Lower leg skin (tissue), 4 donors: ENCODE measurements at places on chromosomes 1 and 21. TPM values are rescaled to one million over a fixed set of nuclear protein-coding genes. Genes with fewer than 3 reads are reported as not detected.

Gene BGLAP
- not detected for total RNA-seq

Gene OR2T34
- not detected for total RNA-seq

Gene ACOT11
- 2.2 TPM for total RNA-seq

Gene KPRP
- 353 TPM for total RNA-seq

Gene DNAI4
- 3.8 TPM for total RNA-seq

Gene CFHR4
- total RNA-seq = not detected

GRCh38 chr21:28410256-28410655 is 582.4 kb downstream of the LTN1 start:
- no peak for DNase-seq

GRCh38 chr1:153977250-153978240 is at the start of gene JTB:
JTB (minus strand) TSS chr1:153977674; CDS start chr1:153977252, 422 bp downstream.
- DNase-seq = peak; percentile 98

DNA sequence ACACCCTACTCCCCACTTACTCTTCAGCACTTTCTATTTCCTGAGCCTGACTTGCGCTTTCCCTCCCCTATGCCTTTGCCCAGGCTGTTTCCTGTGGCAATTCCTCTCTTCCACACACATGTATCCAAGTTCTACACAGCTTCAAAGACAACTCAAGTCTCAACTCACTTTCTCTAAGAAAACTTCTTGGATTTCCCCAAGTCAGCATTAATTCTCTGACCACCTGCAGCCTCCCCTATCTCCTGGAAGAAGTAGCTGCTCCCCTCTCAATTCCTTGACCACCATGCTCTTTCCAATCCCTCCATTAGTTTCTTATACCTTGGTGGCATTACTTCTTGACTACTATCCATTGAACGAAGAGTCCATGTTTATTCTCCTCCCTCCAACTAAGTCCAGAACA is 42.8 kb downstream of the NMNAT2 start:
- DNase-seq = no peak

- DNase-seq = no peak
Observed at GRCh38 chr1:203628201-203629015, 1.8 kb downstream of the ATP2B4 start.

DNA sequence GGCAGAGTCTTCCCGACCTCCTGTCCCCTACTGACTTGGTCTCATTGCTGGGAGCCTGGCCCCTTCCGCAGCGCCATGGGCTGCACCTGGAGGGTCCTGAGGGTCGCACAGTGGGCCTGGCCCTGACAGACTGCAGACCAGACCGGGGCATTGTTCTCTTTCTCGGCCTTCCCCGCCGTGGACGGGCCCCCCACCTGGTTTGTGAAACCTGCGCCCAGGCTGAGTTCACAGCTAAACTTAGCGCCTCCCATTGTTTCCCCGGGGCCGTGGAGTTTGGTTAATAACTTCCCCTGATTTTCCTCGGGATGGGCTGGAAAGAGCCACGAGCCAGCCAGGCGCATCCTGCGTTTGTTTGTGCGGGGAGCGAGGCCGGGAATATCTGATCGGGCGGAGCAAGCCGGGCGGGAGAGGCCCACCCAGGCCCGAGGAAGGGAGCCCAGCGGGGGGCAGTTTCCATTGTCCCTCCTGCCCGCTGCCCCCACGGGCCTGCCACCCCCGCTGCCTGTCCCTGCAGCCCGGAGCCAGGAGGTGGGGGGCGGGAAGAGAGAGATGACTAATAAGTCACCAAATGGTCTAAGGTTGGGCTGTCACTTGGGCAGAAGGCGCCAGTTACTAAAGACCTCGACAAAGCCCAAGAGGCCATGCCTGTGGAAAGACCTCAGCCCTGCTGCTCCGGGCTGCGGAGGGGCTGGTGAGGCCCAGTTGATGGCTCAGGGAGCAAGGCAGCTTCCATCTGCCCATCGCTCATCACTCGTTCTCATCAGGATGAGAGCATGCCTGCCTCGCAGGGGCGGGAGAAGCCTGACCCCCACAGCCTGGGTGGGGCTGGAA is 39.0 kb upstream of the ARHGEF16 start:
- no peak for DNase-seq

DNA sequence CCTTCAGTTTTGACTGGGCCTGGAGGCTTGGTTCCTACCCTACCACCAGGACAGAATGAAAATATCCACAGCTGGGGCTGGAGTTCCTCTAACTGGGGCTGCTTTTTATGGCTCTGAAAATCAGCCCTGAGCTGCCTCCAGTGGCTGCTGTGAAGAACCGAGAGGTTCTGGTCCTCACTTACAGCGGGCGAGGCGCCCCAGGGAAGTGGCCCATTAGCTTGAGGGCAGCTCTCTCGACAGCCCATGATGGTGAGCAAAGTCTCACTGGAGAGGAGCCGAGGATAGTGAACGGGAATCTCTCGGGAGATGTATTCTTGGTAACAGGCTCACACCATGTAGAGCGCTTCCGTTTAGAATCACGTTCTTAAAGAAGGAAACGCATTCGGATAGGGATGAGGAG is 459.7 kb downstream of the KIF26B start:
- no peak for DNase-seq

GRCh38 chr1:172726740-172727139 is 67.8 kb downstream of the FASLG start:
- DNase-seq = no peak

DNA sequence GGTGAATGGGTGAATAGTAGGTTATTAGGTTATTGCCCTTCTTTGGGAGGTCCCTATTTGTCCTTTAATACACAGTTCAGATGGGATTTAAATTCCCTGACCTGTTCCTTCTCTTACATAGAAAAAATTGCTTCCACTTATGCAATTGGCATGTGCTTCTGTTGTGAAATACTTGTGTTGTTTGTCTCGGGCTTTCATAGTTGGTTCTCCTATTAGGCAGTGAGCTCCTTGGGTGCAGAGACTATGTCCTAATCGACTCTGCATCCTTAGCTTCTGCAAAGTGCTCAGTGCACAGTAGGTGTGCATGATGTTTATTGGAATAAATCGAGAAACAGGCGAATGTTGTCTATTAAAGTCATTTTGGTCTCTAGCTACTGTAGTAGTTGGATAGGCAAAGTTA is 1.3 kb upstream of the PDE4B start:
- DNase-seq = peak; percentile 19

GRCh38 chr1:18203645-18204044 is 96.0 kb downstream of the IGSF21 start:
- no peak for DNase-seq

DNA sequence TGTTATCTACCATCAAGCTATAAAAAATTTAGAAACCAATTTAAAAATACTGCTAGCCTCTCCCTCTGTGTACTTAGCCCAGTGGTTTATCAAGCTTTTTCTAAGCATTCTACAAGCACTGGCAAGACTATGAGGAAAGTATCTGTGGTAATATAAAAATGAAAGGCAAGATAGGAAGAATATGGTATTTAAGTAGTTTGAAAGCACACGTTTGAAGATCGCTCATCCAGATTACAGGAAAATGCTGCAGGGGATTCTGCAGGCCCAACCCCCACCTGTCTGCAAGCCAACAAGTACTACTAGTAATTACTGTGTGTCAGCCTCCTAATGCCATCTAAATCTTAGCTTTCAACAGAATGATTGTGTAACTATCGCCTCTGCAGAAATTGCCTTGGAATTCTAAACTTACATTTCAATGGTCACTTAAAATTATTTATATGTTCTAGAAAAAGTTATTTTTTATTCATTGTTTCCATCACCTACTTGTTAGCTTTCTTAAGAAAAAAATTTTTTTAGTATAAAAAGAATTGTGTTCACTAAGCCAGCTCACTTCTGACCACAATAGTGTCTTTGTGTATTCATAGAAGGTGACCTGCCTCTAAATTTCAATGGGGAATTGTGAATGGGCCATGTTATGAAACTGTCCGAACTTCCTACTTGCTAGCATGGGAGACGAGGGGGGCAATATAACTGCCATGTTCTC is 8.5 kb downstream of the ERRFI1 start:
- DNase-seq = no peak

GRCh38 chr1:201184307-201185122 is 6.1 kb upstream of the IGFN1 start:
- peak; percentile 76 for DNase-seq

GRCh38 chr1:54950369-54951163 is 29.9 kb upstream of the TMEM61 start:
- DNase-seq = peak; percentile 87

DNA sequence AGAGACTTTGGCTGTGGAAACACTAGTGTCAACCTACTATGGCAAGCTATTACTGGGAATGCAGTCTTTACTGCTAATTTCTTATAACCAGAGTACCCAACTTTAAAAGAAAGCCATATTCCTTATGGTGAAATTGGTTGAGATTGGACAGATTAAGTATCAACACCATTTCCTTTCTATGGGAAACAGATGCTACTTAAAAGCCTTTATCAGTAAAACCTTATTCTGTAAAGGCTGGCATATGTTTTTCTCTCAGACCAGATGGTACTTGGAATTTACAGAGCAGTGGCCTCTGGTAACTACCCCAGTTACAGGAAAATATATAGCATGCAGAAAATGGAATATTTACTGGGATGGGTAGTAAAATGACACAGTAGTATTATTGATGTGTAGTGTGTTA is 18.8 kb downstream of the IFI44 start:
- no peak for DNase-seq

- peak; percentile 43 for DNase-seq
Observed at GRCh38 chr1:12548973-12549459, 69.0 kb downstream of the DHRS3 start.

DNA sequence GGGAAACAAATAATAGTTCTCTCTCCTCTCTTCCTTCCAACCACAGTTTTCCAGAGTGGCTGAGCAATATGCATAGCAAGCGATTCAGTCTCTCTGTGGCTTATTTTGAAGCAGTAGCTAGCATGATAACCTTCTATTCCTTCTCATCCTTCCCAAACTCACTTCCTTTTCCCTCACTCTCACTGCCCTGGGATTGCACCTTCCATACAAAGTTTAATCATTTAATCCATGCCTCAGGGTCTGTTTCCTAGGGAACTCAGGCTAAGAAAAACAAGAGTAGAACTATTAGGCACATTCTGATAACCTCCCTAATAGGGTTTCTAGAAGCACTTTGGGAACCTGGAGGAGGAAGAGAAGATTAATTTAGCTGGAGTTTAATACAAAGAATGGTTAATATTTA is 97.7 kb upstream of the S1PR1 start:
- no peak for DNase-seq

DNA sequence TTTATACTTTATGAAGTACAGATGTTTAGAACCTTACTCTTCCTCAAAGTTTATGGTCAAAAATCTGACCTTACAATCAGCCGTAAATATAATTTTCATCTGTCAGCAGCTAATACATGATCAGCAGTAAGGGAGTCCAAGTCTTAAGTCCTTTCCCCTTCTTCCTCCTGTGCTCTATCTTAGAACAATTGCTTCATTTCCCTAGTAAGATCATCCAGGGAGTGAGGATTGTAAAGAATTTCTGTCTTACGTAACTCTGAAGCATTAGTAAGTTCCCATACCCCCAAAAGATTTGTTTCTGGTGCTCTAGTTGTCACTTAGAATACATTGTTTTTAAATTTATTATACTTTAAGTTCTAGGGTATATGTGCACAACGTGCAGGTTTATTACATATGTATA is 2.1 kb downstream of the SETDB1 start:
- DNase-seq = no peak

DNA sequence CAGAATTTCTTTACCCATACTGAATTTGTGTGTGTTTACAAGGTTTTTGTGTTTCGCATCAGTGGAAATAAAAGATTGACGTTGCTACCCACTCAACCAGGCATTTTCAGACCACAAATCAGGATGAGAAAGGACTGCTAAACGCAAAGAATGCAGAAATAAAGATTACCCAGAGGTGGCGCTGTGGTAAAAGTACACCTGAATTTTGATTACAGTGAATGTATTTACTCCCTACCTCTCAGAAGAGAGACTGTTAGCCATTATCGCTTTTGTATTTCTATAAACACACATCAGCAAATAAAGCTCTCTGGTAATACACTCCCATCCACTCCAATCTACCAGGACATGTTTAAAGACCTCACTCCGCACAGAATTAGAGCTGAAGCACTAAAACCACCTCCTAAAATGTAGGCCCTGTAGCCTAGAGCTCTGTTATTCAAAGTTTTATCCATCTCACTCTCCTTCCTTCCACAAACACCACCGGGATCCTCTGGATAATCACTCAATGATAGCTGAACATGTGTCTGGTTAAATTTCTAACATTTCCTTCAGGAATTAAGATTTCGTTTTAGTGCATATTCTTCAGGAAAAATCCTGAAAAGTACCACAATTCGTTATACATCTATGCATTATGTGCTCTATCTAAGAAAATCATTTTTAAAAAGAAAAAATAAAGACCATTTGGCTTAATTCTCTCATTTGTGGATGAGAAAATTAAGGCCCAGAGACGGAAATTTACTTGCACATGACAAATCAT is 2.5 kb upstream of the LMO4 start:
- no peak for DNase-seq

- no peak for DNase-seq
Observed at GRCh38 chr1:9375912-9376311, 83.2 kb downstream of the SPSB1 start.

DNA sequence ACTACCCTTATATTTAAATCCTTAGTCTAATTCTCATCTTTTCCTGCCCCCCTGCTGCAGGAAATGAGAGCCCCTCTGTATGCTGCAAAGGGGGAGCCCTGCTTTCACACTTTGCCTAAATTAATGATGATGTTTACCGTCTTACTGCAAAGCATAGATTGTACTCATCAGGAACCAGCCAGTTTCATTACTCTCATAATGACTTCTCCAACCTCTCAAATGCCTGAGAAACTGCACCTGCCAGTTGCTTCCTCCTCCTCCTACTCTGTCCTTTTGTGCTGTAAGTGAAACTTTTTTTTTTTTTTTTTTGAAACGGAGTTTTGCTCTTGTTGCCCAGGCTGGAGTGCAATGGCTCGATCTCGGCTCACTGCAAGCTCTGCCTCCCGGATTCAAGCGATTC is 101.7 kb downstream of the ADSS2 start:
- no peak for DNase-seq

DNA sequence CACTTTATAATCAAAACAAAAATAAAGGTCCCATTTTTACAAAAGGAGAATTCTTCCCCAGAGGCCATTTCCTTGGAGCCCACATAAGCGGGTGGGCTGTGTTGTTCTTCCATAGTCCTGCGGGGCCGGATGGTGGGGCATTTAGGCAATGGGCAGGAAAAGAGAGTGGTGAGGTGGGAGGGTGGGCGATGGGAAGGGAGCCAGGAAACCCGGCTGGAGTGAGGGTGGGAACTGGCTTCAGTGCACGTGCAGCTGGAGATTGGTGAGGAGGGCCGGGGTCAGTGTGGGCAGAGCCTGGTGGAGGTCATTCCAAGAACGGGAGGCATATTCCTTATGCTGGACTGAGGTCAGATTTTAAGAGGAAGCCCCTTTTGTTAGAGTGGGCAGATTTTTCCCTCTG is 13.6 kb downstream of the NENF start:
- no peak for DNase-seq

DNA sequence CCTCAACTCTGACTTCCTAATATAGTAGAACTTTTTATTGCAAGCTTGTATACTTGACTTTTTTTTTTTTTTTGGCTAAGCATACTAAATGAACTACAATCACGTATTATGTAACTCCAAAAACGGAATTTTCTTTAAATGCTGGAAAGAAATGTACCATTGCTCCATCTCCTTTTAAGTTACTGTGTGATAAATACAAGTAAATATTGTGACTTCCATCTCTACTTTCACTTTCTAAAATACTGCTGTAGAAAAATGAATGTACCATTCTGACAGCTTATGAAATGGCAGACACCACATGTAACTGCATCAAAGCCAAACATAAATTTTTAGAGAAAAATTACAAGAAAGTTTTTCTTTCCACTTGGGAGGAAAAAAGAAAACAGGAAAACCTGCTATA is 54.7 kb downstream of the ASH1L start:
- no peak for DNase-seq
